ENCODE measurements at places on chromosomes 6 and 20.

DNA sequence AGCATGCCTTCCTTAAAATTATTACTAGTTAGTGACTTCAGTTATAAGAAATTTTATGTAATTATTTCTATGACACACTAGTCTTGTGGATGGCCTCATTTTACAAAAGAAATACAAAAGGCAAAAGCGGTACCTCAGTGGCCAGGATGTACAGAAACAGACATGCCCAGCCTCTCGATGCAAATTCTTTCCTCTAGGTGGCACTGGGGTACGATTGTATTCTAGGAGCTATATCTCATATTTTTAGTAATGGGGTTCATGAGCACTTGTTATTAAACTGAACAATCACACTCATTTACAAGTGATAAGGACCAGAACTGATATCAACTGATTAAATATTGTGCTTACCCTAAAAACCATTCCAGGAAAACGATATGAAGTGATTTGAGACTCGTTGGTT is 59.8 kb downstream of the SOD2 start:
- DNase-seq, result peak; percentile 42

GRCh38 chr6:116144605-116145004 is 18.7 kb upstream of the COL10A1 start:
- no peak for DNase-seq

DNA sequence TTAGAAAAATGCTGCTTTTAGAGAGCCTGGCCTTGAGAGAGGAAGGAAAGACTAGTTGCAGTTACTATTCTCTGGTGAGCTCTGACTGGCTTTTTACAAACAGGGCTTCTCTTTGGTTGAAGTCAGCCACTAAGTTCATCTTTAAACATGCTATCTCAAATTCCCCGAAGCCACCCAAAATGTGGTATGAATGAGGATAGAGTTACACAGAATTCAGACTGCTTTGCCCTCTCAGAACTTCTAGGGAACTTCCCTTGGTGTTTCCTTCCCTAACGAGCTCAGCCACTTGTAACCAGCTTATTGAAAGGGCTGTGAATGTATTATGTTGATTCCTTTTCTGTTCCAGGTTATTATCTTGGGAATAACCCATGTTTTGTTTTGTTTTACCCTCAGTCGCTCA is 73.5 kb downstream of the EFHC1 start:
- no peak for DNase-seq

GRCh38 chr6:34559651-34560365 is 3.7 kb upstream of the SPDEF start:
- DNase-seq, result no peak

DNA sequence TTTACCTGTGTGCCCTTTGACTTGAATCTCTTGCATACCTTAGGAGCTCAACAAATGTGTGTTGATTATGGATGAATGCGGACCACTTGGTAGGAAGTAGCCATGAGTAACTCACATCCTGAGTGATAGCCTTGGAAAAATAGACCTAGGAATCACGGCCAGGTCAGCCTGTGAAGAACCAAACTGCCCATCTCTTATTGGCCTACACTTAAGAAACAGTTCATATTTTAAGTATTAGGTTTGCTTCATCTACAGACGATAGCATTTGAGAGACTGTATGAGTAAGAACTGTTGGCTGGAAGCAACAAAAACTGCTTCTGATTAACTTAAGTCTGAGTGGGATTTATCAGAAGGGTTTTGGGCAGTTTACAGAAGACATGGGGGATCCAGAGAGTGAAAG is 320.1 kb upstream of the PRND start:
- DNase-seq, result peak; percentile 58

DNA sequence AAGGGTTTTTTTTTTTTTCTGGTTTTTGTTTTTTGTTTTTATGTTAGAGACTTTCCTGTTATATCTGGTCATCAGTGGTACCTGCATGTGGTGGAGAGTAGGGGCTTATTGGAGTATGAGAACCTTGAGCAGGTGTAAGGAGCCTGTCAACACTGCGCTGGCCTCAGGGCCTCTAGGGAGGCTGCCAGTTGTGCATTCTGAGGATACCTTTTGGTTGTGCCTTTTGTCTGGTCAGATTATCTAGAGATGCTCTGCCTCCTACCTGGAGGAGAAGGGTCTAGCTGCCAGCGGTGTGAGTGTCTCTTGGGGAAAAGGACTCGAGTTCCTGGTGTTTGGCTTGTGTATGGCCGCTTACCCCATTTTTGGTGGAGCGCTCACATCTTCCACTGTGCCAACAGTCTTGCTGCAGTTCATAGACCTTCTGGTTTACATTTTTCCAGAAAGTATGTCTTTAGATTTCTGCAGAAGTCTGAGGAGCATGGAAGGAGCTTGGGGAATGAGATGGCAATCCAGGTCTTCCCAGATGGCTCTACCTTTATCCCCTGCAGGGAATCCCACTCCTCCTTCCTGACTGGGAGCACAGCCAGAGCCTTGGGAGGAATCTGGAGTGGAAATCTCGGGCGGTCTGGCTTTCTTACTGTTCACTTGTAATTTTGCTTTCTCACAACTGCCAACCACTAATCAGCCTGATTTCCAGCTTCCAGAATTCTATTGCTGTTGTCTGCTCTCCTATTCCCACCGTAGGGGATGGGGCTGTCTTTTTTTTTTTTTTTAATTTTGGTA is 49.9 kb downstream of the PTPN1 start:
- no peak for DNase-seq

DNA sequence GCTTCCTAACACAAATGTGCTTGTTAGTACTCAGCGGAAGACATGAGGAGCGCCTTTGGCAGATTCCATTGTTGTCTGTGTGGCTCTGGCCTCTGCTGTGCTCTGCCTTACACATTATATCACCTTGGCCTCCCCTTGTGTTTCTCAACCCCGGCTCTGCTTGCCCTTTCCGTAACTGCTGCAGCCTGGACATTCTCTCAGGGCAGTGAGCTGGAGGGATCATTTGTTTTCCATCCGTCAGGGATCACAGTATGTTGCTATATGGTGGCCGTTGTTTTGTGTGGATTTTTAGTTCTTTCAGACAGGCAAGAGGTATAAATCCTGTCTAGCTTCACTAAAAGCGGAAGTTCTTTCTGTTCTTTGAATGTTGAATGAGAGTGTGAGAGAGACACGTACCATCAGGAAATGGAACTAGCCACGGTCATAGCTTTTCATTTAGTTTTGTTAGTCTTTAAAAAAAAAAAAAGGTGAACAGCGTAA is 175.1 kb downstream of the JARID2 start:
- DNase-seq, result no peak

DNA sequence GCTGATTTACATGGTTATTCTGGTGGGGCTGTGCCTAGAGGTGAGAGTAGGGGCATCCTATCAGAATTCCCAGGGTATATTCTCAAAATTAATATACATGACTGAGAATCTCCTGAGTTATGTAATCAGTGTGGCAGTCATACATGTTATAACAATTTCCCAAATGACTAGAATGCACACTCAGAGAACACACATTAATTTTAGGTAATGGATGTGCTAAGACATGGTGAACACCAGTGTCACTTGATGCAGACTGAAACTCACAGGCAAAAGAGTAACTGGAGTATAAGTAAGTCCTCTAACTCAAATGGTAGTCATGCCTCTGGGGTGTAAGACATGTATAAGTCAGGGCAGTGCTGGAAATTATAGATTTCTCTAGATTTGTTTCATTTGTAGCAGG is 1198.4 kb upstream of the CITED2 start:
- DNase-seq, result no peak

DNA sequence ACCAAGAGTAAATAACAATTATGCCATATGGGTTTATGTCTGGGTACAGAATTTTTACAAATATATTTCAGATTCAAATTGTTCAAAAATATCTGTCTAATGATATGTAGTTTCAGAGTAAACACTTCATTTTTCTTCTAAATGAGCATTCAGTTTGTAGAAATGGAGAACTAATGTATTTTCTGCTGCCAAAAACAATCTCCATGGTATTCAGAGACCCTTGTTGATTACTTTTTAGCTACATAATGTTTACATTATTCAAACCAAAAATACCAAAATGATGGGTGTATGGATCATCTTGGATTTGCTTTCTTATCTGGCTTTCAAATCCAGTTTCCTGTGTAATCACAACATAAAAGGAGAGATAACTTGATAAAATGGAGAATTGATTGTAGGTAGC is 576.0 kb upstream of the CDH4 start:
- DNase-seq, result no peak

- DNase-seq, result no peak
Observed at GRCh38 chr6:12956991-12957320, 240.4 kb downstream of the PHACTR1 start.

- peak; percentile 90 for DNase-seq
Observed at GRCh38 chr6:42251911-42252637, 34.4 kb upstream of the MRPS10 start.

GRCh38 chr20:4730780-4731179 is 9.1 kb downstream of the PRND start:
- DNase-seq, result peak; percentile 72

- DNase-seq, result no peak
Observed at GRCh38 chr6:85516168-85516567, 66.3 kb downstream of the NT5E start.

GRCh38 chr20:45257711-45258110 is 3.3 kb upstream of the SLPI start:
- DNase-seq, result no peak

- DNase-seq, result peak; percentile 50
Observed at GRCh38 chr6:81751388-81752083, 945 bp downstream of the TENT5A start.

GRCh38 chr6:154394571-154394970 is 38.0 kb upstream of the IPCEF1 start:
- DNase-seq, result no peak

- no peak for DNase-seq
Observed at GRCh38 chr20:3121955-3122610, 37.6 kb upstream of the AVP start.

GRCh38 chr6:14270142-14270893 is 152.7 kb downstream of the CD83 start:
- no peak for DNase-seq

DNA sequence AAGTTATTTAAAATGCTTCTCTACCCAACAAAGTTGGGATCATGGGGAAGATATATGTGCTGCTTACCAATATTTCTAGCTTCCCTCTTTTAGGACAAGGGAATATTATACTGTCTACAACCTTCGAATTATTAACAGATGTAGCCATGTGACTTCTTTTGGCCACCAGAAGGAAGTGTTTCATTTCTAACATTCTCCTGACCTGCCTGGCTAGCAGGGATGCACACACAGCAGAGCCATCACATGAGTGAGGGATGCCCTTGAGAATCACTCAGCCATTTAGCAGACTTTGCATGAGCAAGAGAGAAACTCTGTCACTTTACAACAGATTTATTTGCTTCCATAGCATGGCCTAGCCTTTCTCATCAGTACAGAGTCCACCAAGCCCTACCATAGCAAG is 230.7 kb upstream of the MARCKS start:
- no peak for DNase-seq

DNA sequence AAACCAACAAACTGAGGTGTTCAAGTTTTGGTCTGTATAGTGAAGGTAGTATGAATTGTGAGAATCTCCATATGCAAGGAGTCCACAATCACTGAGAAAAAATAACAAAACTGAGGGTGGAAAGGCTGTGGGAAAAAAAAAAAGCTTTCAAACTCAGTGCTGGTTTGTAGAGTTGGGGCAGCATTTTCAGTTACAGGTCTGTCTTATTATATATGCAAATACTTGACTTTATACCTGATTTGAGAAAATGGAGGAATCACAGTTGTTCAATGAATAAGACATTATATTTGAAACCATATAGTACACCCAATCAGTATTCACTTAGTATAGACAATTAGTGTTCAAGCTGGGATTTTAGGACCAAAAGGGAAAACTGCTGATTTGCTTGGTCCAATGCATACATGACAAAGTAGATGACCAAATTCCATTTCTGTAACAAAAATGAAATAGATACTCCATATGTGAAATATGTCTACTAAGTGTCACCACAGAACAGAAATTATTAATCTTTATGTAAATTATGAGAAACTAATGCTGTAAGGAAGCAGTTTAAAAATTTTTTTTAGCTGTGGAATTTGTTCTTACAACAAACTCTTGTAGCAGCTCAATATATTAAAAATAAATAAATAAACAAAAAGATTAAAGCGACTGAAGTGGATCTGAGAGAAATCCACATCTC is 187.7 kb downstream of the ASCC3 start:
- DNase-seq, result no peak

- DNase-seq, result peak; percentile 98
Observed at GRCh38 chr20:47317127-47317895, 39.2 kb downstream of the ZMYND8 start.

DNA sequence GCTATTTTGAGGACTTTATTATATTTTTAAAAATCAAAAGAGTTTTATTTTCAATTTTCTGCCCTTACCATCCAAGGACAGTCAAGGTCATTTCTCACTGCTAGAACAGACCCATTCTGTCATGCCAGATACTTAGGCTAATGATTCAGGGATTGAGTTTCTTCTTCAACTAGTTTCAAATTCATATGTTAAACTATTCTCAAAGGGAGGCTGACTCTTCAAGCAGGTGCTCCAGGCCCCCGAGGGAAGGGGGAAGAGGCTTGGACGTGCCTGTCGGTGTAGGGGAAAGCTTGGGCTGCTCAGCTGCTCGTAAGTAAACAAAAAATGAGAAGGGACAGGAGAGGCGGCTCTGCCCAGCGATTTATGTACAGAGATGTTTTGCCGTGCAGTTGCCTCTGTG is 69.4 kb upstream of the MYLIP start:
- no peak for DNase-seq
